Upper lobe of right lung (tissue), 1 donor: ENCODE measurements at places on chromosomes 12 and 14. TPM values are rescaled to one million over a fixed set of nuclear protein-coding genes. Genes with fewer than 3 reads are reported as not detected.
A peak's percentile ranks its signal among the peaks of the same experiment; 100 is the strongest.

Gene OTX2
- total RNA-seq = not detected

Gene CLECL1
- total RNA-seq = 3.4 TPM

Gene CLEC14A
- 87.6 TPM for total RNA-seq

Gene PCED1B
- 7.6 TPM for total RNA-seq

Gene TPPP2
- total RNA-seq = not detected

Gene CCDC184
- 0.61 TPM for total RNA-seq

Gene SERPINA1
- total RNA-seq = 1,017 TPM

Gene SMCO3
- total RNA-seq = 1.9 TPM

Gene AGAP2
- total RNA-seq = 5.4 TPM

Gene RIPK3
- total RNA-seq = 23.4 TPM

Gene RDH5
- total RNA-seq = 6.0 TPM

Gene KRT1
- total RNA-seq = 3.5 TPM

Gene WNT1
- not detected for total RNA-seq

Gene CLEC1B
- total RNA-seq = not detected

GRCh38 chr12:94269316-94269999, 121.1 kb downstream of the PLXNC1 start:
- H3K27me3 ChIP-seq = no peaks in the 10 kb centered on the region
- no peak overlapping the region for H3K4me3 ChIP-seq
- DNase-seq = no peak
- peaks cover 23% of the 10 kb centered on the region for H3K4me1 ChIP-seq

GRCh38 chr14:22152903-22153302, 436.1 kb downstream of the DAD1 start:
- H3K27ac ChIP-seq = no peak overlapping the region
- no peaks in the 10 kb centered on the region for H3K36me3 ChIP-seq
- DNase-seq = no peak
- H3K27me3 ChIP-seq = no peaks in the 10 kb centered on the region

- peaks cover 27% of the 10 kb centered on the region for H3K4me1 ChIP-seq
- peak overlapping the region; percentile 98 for H3K27ac ChIP-seq
- peak; percentile 95 for DNase-seq
- H3K4me3 ChIP-seq = peak overlapping the region; percentile 77
- H3K27me3 ChIP-seq = no peaks in the 10 kb centered on the region
Observed at GRCh38 chr12:12725086-12725955, 8.2 kb downstream of the CDKN1B start.

GRCh38 chr12:49019443-49020324, 1.1 kb upstream of the PRKAG1 start:
- DNase-seq = no peak
- H3K27ac ChIP-seq = peak overlapping the region; percentile 97
- peaks cover 38% of the 10 kb centered on the region for H3K36me3 ChIP-seq
- peaks cover 13% of the 10 kb centered on the region for H3K4me1 ChIP-seq
- peak overlapping the region; percentile 94 for H3K4me3 ChIP-seq

DNA sequence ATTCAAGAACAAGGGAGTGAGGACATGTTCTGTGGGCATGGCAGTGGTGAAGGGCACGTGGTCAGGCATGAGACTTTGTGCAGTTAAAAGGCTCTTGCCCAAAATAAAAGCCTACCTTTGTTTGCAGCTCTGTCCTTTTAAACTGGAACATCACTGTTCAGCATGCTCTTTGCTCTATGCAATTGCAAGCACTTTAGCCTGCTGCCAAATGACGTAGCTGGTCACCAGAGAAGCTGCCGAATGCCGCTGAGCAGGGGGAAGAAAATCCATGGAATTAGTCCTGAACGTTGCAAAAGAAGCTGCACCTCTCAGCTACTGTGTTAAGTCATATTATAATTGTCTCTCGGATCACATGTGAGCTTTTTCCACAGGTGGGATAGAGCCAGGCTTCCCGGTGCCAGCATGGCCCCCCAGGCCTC, 176.3 kb upstream of the DIO2 start:
- H3K4me1 ChIP-seq = no peaks in the 10 kb centered on the region
- H3K27ac ChIP-seq = no peak overlapping the region
- DNase-seq = no peak
- no peaks in the 10 kb centered on the region for H3K27me3 ChIP-seq

- no peaks in the 10 kb centered on the region for H3K36me3 ChIP-seq
- no peak overlapping the region for H3K27ac ChIP-seq
- no peak for DNase-seq
Observed at GRCh38 chr12:6833189-6833890, 5.1 kb downstream of the P3H3 start.

- no peaks in the 10 kb centered on the region for H3K4me1 ChIP-seq
- H3K36me3 ChIP-seq = peaks cover 92% of the 10 kb centered on the region
- no peaks in the 10 kb centered on the region for H3K27me3 ChIP-seq
- no peak overlapping the region for H3K27ac ChIP-seq
Observed at GRCh38 chr14:20295067-20295466, 10.7 kb downstream of the TTC5 start.

DNA sequence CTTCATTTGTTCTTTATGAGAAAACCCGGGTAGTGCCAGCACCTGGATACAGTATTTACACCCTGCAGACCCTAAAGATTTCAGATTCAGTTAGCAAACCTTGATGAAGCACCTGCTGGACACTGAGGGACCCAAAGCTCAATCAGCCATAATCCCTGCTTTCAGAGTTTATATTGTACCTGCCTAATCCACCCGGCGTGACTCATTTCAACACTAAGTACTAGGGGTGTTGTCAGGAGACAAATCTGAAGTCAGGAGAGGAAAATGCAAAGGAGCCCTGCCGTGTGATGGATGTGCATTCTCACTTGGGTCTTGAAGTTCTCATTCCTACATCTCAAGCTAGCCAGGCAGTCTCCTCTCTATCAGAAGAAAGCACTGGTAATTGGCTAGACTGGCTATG, 176.7 kb upstream of the BCL2L14 start:
- H3K4me3 ChIP-seq = no peak overlapping the region
- no peak overlapping the region for H3K27ac ChIP-seq
- no peak for DNase-seq

- H3K27ac ChIP-seq = no peak overlapping the region
- H3K4me3 ChIP-seq = no peak overlapping the region
- H3K27me3 ChIP-seq = no peaks in the 10 kb centered on the region
- no peak for DNase-seq
- no peaks in the 10 kb centered on the region for H3K4me1 ChIP-seq
- H3K36me3 ChIP-seq = peaks cover 28% of the 10 kb centered on the region
Observed at GRCh38 chr12:101789171-101789570, 41.6 kb downstream of the GNPTAB start.

- no peaks in the 10 kb centered on the region for H3K36me3 ChIP-seq
- H3K27me3 ChIP-seq = no peaks in the 10 kb centered on the region
- H3K4me1 ChIP-seq = no peaks in the 10 kb centered on the region
- no peak for DNase-seq
- H3K4me3 ChIP-seq = no peak overlapping the region
- no peak overlapping the region for H3K27ac ChIP-seq
Observed at GRCh38 chr14:94823556-94824341, 53.8 kb upstream of the GSC start.

DNA sequence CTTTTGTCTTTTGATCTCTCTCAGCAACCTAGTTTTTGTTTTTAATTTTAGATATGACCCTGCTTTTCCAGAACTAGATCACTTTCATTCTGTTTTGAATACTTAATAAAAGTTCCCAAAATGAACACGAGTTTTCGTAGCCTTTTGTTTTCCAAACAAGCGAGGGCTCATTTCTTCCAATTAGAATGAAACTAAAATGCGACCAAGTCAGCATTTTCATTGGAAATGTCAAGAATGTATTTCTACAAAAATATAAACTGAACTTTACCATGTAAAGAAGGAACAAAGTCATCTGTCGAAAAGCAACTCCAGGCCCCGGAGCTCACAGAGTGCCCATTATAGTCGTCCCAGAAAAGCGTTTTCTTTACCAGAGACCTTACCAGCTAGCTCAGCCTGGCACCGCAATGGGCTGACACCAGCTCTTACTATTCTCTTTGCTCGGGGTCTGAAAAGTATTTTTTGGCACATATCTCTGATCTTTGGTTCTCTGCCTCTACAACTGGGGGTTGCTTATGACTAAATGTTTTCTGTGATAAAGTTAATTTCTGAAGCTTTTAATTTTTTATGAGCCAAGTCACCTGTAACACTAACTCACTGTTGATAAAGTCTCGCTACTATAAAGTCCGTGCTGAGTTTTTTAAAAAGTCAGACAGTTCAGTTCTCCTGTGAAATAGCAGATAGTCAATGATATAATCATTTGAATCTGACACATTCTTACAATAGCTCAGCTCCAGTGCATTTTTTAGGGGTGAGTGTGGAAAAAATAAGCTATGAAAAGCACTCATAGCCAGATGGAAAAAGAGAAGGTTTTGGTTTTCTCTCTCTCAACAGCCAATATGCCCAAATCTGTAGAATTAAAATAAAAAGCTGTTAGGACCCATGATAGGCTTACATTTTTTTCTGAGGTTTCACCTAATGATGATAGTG, 43.4 kb downstream of the SAMD4A start:
- H3K4me1 ChIP-seq = no peaks in the 10 kb centered on the region
- H3K4me3 ChIP-seq = no peak overlapping the region
- no peaks in the 10 kb centered on the region for H3K27me3 ChIP-seq
- H3K27ac ChIP-seq = no peak overlapping the region

DNA sequence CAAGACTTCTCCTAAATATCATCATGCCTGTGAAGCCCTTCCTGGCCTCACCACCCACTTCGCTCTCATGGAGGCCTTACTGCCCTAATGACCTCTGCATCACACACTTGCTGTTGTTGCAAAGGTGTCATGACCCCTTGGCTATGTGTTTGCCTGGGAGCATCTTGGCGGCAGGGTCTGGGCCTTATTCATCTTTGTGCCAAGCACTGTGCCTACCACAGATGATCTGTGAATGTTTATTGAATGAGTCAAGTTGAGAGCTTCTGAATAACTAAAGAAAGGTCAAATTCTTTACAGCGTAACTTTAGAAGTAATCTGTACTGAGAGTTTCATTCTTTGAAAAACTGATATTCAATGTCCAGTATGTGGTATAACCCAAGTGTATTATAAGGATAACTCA, 113.3 kb downstream of the TTC8 start:
- no peak overlapping the region for H3K4me3 ChIP-seq
- no peaks in the 10 kb centered on the region for H3K27me3 ChIP-seq
- no peaks in the 10 kb centered on the region for H3K4me1 ChIP-seq
- H3K27ac ChIP-seq = no peak overlapping the region
- no peaks in the 10 kb centered on the region for H3K36me3 ChIP-seq

DNA sequence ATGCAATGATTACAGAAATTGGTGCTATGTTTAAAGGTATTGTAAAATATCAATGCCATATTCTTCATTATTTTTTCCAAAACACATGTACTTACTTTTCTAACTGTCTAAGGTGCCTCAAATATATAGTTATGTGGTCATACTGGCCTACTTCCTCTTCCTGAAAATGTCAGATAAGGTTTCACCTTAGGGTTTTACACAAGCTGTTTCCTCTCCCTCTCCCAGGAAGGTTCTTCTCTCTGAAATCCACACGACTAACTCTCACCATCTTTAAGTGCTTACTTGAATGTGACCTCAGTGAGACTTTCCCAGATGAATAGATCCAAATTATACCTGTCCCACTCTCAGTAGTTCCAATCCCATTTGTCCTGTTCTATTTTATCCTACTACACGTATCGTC, 11.6 kb upstream of the CLEC4D start:
- no peaks in the 10 kb centered on the region for H3K36me3 ChIP-seq
- no peak overlapping the region for H3K4me3 ChIP-seq
- H3K4me1 ChIP-seq = no peaks in the 10 kb centered on the region
- H3K27ac ChIP-seq = no peak overlapping the region
- DNase-seq = no peak
- peaks cover 7% of the 10 kb centered on the region for H3K27me3 ChIP-seq

- no peak overlapping the region for H3K27ac ChIP-seq
- H3K4me3 ChIP-seq = no peak overlapping the region
- no peaks in the 10 kb centered on the region for H3K27me3 ChIP-seq
Observed at GRCh38 chr14:23121361-23121771, 2.3 kb upstream of the CEBPE start.

GRCh38 chr14:30337456-30337855, 221.5 kb upstream of the G2E3 start:
- no peak for DNase-seq
- H3K27me3 ChIP-seq = no peaks in the 10 kb centered on the region
- H3K27ac ChIP-seq = no peak overlapping the region
- H3K4me3 ChIP-seq = no peak overlapping the region

GRCh38 chr12:96809522-96809921, 97.5 kb upstream of the NEDD1 start:
- no peak for DNase-seq
- H3K4me3 ChIP-seq = no peak overlapping the region
- no peaks in the 10 kb centered on the region for H3K4me1 ChIP-seq
- no peaks in the 10 kb centered on the region for H3K27me3 ChIP-seq

- DNase-seq = no peak
- H3K36me3 ChIP-seq = no peaks in the 10 kb centered on the region
- H3K27ac ChIP-seq = no peak overlapping the region
Observed at GRCh38 chr12:9786726-9787717, 26.3 kb upstream of the CD69 start.

DNA sequence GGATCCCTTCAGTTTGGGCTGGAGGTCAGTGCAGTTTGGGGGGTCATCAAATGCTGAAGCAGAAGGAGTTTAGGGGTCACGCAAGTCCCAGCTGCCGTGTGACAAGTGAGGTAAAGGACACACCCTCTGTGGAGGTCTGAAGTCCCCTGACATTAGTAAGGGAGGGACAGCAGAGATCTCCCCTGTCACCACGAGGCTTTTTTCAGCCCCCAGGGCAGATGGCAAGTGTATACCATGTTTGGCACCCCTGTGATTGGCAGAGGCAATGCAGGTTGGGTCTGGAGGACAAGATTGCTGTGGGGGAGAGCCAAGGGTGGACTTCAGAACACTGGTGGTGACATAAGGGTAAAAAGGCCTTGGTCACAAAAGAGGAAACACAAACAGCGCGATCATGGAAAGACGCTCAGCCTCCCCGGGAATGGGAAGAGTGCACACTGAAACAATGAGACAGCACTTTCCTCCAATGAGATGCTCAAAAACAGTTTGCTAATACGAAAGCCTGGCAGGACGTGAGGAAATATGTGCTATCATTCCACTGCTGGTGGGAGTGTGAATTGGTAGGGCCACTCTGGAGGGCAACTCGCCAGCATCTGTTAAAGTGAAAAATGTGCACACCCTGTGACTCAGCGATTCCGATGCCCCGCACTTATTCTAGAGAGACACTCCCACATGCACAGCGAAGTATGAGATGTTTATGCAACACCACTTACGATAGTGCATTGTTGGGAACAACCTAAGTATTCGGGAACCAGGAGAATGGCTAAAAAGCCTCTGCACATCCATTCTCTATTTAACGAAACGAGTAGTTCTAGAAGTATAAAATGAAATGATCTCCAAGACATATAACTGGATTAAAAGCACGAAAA, 14.4 kb upstream of the CD27 start:
- peak; percentile 88 for DNase-seq
- H3K27me3 ChIP-seq = no peaks in the 10 kb centered on the region
- H3K27ac ChIP-seq = peak overlapping the region; percentile 80
- peak overlapping the region; percentile 19 for H3K4me3 ChIP-seq
- no peaks in the 10 kb centered on the region for H3K36me3 ChIP-seq

GRCh38 chr14:103247169-103247606, 86.8 kb upstream of the EIF5 start:
- DNase-seq = no peak
- H3K4me3 ChIP-seq = no peak overlapping the region
- no peak overlapping the region for H3K27ac ChIP-seq
- H3K36me3 ChIP-seq = no peaks in the 10 kb centered on the region
- no peaks in the 10 kb centered on the region for H3K4me1 ChIP-seq
- no peaks in the 10 kb centered on the region for H3K27me3 ChIP-seq

- no peaks in the 10 kb centered on the region for H3K27me3 ChIP-seq
- H3K27ac ChIP-seq = no peak overlapping the region
- no peaks in the 10 kb centered on the region for H3K4me1 ChIP-seq
- no peak overlapping the region for H3K4me3 ChIP-seq
Observed at GRCh38 chr12:45477526-45477925, 252.0 kb upstream of the ARID2 start.

- H3K4me3 ChIP-seq = no peak overlapping the region
- no peaks in the 10 kb centered on the region for H3K27me3 ChIP-seq
- DNase-seq = no peak
Observed at GRCh38 chr14:31968107-31968810, 108.8 kb upstream of the ARHGAP5 start.
